Activated naive CD8-positive, alpha-beta T cell treated with anti-CD3 and anti-CD28 coated beads, Interleukin-2, amount 50 U/mL, for 16 hours (primary cell): ENCODE measurements at places on chromosomes 11 and 22.

- no peak for DNase-seq
Measured at GRCh38 chr11:62443390-62444235, 24.8 kb downstream of the SCGB1A1 start.

DNA sequence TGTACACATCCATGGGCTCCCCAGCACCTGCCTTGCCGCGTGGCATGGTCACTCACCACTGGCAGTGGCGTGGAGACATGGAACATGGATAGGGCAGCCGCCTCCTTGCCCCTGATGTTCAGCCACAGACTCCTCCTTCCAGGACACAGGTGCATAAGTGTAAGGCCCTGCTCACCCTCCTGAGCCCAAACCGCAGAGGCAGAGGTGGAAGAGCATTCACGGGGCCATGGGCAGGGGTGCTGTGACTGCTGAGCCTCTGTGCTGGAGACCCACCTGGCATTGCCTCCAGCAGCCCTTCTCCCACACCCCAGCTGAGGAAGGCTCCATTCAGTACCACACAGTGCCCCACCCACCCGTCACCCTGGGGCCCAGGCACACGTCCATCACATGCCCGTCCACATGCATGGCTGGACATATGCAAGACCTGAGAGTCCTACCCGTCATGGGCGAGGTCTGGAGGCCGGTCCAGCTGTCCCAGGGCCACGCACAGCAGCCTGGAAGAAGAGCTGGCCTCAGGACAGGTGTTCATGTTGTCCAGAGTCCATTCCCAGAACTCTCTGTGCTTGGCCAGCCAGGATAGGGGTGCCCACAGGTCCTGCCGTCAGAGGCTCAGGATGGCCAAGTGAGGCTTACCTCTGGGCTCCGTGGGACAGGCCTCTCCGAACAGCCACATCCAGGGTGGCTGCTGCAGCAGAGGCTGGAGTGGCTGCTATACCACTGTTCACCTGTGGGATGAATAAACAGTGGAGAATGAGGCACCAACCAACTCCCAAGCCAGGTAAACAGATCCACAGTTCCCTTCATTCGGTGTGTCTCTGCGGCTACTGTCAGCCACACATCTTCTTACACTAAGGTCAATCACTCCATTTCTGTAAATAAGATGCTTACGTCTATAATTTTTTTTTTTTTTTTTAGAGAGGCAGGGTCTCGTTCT, 1.7 kb upstream of the TUBGCP6 start:
- DNase-seq: no peak

DNA sequence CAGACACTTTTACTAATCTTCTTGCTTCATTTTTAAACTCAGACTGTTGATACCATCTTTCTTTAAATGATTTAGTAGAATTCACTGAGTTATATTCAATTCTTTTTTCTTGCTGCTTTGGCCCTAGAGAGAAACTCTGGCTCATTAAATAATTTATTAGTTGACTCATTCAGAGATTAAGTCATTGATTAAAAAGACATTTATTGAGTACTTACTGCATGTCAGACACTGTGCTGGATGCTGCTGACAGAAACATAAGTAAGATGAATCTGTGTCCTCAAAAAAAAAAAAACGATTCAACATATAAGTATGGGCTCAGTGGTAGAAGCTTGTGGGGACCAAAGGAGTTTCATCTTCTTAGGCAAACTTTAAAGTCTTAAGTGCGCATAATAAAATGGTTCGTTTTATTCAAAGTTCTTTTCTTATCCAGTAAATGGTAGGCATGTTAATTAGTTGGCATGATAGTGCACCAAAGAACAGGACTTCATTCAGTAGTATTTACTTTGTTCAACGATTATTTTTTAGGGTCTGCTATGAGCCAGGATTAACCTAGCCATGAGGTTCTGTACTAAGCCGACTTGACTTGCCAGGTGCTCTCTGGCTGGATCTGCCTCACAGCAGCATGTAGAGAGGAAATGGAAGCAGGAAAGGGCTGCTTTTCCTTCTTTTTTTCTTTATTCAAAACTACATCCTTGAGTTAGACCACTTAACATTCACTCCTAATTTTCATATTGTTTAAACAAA, 281.0 kb upstream of the CTSC start:
- DNase-seq: no peak

DNA sequence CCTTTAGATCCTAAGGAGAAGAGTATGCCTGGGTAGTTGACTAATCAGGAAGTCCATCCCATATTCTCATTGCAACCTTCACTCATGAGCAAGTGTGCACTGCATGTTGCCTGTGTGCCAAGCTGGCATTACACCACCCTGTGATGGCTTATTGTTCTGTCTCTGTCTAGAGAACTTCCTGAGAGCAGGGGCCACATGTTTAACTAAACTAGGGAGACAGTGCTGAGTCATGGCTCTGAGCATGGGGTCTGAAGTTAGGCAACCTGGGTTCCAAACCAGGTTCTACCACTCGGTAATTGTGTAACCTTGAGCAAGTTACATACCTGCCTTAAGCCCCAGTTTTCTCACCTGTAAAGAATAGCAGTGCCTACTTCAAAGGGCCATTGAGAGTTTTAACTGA, 39.6 kb downstream of the CSNK2A3 start:
- DNase-seq: no peak

GRCh38 chr22:20116376-20116950, 559 bp downstream of the RANBP1 start:
- DNase-seq: no peak

DNA sequence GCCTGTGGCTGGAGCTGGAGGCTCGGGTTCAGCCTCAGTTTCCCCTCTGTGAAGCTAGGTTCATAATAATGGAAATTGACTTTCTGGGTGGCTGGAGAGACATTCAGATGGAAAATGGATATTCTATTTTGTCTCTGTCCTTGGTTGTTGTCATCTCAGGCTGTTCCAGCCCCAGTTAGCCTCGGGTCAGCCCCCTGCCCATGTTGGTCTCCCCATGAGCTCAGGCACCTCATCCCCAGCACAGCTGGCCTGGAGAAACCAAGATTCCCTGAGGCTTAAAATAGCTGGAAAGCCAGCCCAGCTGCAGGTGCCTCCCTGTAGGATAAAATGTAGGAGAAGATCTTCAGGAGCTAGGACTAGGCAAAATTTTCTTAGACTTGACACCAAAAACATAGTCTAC, 129.5 kb downstream of the MED15 start:
- no peak for DNase-seq

- DNase-seq: no peak
Measured at GRCh38 chr11:69636512-69637197, 4.3 kb upstream of the CCND1 start.
